ENCODE measurements at places on chromosomes 7 and 10.

- no peak for DNase-seq
Observed at GRCh38 chr10:101140084-101140949, 9.2 kb downstream of the TLX1 start.

DNA sequence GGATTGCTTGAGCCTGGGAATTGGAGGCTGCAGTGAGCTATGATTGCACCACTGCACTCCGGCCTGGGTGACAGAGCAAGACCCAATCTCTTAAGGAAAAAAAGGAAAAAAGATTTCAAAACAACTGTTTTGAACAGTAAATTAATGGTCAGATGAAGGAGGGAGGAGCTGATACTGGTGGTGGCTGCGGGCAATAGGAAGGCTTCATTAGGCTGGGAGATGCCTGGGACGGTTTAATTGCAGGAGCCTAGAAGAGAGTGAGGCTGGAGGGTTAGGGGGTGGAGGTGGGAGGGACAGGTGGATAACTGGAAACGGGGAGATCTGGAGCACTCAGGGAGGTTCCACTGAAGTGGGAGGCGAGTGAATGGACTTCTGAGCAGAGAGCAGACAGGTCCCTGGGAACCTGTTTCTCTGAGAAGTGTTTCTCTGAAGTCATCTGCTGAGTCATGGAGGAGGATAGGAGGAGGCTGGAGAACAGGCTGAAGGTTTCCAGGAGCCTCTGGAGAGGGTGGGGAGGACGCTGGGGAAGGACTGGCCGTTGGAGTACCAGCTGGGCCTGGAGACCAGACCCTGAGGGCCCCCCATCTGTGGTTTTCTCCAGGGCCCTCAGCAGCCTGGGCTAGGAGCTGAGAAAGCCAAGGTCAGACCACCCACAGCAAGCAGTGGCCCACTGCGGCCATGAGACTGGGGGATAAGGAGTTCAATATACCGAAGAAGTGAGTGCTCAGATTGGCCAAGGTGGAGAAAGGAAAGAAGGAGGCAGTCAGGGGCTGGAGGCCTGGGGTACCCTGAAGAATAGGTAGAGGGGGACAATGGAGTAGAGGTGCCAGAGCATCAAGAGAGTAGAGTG, 14.4 kb upstream of the YWHAG start:
- no peak for DNase-seq

DNA sequence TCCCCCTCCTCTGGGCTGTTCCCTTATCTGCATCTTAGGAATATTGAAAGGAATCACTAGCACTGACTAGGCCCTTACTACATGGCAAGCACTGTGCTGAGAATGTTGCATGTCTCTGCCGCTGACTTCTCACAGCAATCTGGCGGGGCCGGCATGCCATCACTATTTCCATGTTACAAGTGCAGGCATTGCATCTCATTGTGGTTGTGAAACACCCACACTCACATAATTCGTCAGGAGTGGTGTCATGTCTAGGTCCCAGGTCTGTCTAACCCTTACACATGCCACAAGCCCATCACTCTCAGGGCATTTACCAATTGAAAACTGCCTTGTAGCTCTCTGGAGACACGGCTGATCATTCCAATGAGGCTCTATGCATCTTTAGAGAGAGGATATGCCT, 8.5 kb upstream of the IL2RA start:
- DNase-seq, result no peak

GRCh38 chr10:119026301-119027110, 3.0 kb upstream of the NANOS1 start:
- no peak for DNase-seq

DNA sequence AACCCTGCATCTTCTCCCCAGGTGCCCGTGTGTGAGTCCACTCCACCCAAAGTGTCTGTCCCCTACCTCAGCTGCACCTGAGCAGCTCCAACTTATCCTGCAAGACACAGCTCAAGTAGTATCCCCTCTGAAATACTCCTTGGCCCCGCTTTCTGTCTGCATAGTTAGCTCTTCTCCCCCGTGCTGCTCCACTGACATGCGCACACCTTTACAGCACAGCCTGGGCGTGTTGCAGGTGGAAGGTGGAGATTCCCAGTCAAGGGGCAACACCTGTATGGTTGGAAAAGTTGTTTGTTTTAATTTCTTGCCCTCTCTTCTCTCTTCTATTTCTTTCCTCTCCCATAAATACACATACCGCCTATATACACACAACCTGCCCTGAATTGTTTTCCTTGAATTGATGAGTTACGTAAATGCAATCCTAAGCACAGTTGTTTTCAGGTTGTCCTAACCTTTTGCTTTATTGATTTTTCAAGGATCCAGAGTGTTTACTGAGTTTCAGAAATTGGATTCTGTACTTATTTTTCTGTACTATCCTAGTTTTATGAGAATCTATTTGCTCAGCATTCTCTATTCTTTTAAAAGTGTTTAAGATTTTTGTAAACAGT, 14.9 kb downstream of the MET start:
- DNase-seq, result no peak

GRCh38 chr7:70630440-70630817, 501.5 kb upstream of the GALNT17 start:
- no peak for DNase-seq
